SK-N-SH treated with all-trans-retinoic acid at 6 μM for 48 hours (cell line): ENCODE measurements at places on chromosomes 3 and 15.

- peak; percentile 26; the same call in 2 of the 3 replicates for ATAC-seq
Measured at GRCh38 chr3:148698190-148698810, 597 bp downstream of the AGTR1 start.

GRCh38 chr3:169278667-169279066 is 384.8 kb downstream of the MECOM start:
- ATAC-seq = no peak

DNA sequence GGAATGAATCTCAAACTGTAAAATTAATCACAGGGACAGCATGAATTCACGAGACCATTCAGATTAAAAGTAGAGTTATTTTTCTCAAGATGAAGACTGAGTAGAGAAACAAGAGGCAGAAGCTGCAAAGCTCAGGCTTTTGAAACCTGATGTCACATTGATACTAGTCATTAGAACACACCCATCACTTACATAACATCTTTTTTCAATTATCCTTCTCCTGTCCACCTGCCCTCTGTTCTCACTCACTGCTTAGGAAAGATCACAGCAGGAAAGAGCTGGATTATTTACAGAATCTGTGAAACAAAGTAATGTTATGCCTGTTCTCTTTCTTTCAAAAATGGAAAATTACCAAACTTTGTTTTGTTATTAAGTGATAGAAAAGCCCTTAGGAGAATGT is 72.0 kb upstream of the CDAN1 start:
- no peak for ATAC-seq

- no peak for ATAC-seq
Measured at GRCh38 chr3:5275529-5275928, 88.0 kb downstream of the EDEM1 start.

- ATAC-seq = no peak
Measured at GRCh38 chr3:58519668-58520402, 17.2 kb downstream of the ACOX2 start.

DNA sequence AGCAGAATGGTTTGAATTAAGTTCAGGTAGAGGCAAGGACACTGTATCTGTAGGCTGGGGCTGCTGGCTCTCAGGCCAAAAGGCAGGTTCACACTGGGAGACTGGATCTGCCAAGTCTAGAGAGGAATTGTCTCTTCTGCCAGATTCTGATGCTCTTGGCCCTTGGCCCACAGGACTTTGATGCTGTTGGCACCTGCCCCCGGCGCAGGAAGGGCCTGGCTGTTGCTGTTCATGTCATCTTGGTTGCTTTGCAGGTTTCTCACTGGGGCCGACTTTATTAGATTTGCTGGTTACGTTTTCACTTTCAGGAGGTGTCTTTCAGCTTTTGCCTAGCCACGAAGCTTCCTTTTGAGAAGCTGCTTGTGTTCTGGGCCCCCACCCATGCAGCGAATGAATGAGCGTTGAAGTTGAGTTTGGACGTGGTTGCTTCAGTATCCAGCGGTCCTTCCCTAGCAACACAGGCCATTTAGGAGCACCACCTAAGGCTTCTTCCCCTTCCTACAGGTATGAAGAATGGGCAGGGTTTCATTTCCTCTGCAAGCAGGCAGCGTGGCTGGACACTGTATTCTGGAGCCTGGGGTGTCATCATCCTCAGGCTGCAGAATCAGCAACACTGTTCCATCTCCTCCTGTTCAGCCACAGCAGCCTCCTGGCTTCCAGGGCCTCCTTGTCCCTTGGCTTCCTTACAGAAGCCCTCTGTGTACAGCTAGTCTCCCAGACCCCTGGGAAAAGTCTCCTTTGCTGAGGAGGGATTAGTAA is 65.6 kb upstream of the PRR23C start:
- no peak for ATAC-seq
